ENCODE measurements at places on chromosomes 13 and 19.

DNA sequence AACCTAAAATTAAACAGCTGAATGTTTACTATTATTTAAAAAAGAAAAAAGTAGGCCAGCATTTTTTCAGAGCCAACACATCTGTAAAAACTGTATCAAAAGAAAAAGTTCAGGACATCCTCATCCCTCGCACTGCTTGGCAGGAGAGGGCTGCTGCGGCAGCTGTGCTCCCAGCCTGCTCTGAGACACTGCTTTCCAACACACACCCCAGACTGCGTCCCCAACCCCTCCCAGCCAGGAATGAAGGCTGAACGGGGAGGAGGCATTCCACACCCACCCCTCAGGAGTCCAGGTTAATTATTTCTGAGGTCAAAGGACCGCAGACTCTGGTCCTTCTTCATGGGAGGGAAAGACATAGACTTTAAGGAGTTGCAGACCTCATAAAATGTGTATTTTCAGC lies 43.1 kb downstream of the COL4A1 start:
- no peak for DNase-seq

DNA sequence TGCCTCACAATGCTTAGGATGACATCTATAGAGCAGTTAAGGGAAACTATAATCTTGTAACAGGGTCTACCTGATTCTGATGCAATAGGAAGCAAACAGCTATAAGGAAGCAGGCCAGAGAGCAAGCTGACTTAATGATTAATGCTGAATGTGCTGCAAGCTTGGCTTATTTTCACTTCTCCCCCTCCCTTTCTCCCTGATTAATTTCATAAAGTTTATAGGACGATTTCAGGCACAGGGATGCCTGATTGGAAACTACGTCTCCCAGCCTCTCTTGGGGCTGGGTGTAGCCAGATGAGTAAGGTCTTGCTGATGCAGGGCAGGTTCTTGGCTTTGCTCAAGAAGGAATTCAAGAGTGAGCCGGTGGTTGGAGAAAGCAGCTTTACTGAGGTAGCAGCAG lies 82.8 kb upstream of the MRI1 start:
- no peak for DNase-seq

DNA sequence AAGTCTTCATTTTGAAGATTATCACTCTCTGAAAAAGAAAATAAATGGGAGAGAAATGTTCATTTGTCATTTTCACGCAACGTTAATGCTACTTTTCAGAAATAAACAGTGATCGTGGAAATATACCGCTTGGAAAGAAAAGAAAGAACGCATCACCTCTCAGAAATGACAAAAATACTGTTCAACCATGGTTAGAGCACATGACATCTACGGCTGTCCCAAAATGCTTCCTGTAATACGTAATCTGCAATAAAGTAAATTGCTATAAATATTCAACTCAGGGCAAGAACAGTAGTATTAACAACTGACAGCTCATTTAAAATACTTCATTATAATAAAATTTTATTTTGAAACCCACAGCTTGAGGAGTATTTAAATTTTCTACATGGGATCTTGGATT lies 15.2 kb downstream of the LATS2 start:
- DNase-seq = no peak

DNA sequence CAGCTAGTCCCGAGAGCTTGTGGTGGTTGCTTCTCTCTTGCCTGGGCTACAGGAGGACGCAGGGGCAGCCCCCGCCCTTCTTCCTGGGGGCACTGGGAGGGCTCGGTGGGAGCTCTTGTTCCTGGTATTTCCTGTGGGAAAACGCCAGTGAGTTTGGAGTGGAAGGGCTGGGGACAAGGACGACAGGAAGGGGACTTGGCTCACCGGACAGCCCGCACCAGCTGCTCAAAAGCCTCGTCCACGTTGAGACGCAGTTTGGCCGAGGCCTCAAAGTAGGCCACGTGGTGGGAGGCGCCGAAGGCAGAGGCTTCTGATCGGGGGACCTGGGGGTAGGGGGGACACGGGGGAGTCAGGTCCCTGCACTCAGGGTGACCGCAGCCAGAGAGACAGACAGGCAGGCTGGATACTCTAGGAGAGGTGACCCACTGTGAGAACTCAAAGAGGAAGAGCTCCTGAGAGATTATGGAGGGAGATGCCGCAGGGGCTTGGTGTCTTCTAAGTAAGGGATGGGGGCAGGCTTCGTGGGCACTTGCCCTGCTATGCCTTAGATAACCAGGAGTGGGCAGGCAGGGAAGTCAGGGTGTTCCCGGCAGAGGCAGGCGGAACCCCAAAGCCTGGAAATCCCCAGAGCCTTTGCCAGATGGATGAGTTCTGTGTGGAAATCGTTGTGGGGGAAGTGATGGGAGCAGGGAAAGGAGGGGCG lies 4.3 kb downstream of the RRAS start:
- DNase-seq = no peak

- no peak for DNase-seq
Measured at GRCh38 chr13:79543883-79544282, 62.9 kb downstream of the NDFIP2 start.

DNA sequence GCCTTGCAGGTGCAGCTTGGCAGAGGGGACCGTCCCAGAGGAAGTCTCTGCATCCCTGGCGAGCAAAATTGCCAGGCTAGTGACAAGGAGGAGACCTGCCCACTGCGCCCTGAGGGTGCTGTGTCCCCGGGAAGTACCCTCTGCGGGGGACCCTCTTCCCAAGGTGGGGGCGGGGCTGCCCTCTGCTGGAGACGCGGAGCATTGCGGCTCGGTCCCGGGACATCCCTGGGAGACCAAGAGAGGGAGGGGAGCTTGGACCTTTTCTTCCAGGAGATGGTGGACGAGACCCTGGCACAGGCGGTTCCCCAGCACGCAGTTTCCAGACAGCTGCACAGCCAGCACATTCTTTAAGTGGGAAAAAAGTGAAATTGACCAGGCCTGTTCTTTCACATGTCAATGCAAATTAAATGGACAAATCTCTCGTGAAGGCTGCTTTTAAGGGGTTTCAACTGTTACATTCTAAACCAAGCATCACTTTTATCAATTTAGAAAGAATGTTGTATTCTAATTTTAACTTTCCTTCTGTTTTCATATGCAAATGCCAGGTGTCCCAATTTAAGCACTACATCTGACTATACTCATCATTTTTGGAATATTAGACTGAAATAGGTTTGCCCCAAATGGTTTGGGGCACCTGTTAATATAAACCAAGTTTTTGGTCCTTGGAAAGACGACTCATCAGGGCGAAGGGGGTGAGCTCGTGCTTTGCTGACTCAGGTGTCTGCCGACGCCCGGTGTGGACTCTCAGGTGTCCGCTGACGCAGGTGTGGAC lies 60.7 kb downstream of the MCF2L start:
- peak; percentile 72 for DNase-seq

DNA sequence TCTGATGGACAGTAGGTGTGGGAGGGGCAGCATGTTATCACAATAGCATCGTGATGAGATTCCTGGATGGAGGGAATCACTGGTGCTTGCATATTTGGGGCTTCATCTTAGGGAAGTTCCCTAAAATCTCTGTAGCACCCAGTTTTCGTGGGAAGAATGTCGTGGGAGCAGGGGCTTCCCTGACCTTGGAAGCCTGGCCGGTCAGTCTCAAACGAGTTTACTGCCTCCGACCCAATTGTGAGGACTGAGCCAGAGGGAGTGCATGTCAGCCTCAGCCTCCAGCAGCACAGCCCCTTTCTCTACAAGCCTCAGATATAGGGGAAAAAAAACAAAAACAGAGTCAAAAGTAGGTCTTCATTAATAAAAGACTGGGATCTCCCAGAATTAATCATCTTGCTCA lies 32.2 kb downstream of the COL4A2 start:
- no peak for DNase-seq

- no peak for DNase-seq
Measured at GRCh38 chr19:54506079-54506478, 3.4 kb downstream of the LAIR2 start.

GRCh38 chr19:48962029-48962848 lies 2.9 kb upstream of the FTL start:
- no peak for DNase-seq

- DNase-seq = peak; percentile 77
Measured at GRCh38 chr19:3665681-3666544, 34.4 kb downstream of the PIP5K1C start.

DNA sequence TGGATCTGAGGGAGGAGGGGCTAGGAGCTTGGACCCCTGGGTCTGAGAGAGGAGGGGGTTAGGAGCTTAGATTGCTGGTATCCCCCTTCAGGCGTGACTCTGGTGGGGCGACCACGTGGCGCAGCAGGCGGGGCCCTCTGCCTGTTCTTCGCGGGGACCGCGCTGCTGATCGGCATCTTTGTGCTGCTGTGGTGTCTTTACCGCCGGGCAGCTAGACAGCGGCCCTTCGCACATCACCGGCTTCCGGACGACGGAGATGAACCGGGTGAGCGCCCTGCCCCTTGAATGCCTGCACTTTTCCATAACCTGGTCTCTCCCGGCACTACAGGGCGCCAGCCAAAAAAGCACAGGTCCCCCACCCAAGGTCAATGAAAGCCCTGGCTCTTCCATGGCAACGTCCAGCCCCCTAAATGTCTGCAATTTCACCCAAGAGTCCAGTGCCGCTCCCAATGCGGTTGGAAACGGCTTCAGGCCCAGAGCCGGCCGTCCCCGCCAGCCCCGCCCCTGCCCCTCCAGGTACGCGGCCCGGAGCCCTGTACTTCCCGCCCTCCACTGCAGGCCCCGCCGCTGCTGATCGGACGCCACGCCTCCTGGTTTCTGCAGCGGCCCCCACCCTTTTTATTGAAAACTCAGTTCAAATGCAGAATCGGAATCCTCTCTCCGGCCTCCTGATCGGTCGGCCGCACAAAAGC lies 2.8 kb downstream of the GFY start:
- no peak for DNase-seq

DNA sequence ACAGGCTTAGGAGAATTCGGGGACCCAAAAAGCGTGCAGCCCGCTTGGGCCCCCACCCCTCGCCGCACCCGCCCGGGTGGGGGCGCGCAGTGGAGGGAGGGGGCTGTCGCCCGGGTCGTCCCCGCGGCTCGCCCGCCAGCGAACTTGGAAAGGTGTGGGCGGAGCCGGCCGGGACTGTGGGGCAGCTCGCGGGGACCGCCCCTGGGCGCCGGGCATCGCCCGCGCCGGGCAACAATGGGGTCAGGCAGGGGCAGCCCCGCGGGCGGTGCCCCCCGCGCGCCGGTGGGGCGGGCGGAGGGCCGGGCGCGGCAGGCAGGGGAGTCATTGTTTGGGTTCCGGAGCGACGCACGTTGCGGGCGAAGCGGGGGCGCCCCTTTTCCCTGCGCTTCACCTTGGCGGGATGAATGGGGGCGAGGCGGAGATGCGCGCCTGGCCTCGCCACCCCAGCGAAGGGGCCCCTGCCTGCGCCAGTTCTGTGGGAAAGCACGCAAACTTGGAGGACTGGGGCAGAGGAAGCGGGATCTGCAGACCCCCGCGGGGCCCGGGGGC lies 647 bp upstream of the KLF12 start:
- no peak for DNase-seq

DNA sequence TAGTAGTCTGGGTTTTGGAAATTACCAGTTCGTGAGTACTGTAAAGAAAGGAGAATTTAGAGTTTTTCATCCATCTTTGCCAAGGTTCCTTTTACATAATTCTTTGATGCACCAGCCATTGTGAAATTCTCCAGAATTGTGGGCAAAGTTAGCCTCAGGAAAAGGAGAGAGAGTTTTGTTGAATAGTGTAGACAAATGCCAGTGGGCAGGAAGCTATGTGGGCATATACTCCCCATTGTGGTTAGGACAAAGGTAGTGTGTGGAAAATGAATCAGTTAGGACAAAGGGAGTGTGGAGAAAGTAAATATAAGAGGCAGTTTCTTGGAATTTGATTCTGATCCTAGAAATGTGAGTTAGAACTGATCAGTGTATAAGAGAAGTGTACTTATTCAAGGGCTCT lies 67.9 kb downstream of the PCCA start:
- no peak for DNase-seq

- no peak for DNase-seq
Measured at GRCh38 chr19:46413262-46414031, at the start of gene CCDC8. CCDC8 (minus strand) TSS chr19:46413564; CDS start chr19:46412810, 754 bp downstream.

- no peak for DNase-seq
Measured at GRCh38 chr19:19587771-19588170, 30.7 kb downstream of the PBX4 start.

DNA sequence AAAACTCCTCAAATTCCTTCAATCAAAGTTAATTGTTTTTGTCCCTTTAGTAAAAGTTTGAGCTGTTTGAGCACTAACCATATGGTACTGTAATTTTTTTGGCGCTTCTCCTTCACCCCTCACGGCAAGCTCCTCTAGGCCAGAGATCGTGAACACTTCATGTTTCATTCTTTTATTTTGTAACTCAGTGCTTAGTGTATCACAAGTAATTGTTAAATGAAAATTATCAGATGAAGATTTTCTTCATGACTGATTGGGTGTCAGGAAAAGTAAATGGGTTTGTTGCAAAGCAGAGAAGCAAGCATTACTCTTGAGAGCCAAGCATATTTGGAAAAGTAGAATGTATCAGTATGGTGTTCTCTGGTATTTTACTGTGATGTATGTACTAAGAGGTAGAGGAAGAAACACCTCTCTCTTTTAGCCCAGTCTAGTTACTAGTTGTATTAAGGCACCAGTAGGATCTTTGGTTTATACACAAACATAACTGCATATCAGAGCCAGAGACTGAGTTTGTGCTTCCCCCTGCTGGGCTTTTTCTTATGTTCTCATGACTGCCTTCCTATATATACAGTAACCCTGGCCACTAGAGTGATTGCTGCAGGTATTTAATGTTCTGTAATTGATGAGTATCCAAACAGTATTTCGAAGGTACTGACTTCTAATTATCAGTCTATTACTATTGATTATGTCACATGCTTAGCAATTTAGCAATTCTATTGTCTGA lies 202.3 kb upstream of the KLHL1 start:
- DNase-seq = no peak

GRCh38 chr19:54233941-54234340 lies 8.6 kb downstream of the LILRA6 start:
- no peak for DNase-seq

DNA sequence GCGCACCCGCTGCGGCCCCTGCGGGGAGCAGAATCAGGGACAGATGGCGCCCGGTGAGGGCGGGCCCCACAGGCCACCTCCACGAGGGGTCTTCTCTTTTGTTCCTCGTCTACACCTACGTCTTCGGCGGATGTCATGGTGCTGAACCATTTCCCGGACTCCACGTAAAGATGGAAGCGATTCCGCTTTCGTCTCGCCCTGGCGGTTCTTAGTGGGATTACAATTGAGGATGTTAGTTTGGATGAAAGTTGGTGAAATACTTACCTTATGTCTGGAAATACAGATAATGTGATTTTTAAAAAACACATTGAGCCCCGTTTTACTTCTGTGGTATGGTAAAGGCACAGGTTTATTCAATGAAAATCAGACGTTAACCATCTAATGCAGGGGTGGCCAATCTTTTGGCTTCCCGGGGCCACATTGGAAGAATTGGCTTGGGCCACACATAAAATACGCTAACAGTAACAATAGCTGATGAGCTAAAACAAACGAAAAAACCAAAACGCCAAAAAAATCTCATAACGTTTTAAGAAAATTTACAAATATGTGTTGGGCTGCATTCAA lies 1.4 kb upstream of the ZMYM5 start:
- no peak for DNase-seq

DNA sequence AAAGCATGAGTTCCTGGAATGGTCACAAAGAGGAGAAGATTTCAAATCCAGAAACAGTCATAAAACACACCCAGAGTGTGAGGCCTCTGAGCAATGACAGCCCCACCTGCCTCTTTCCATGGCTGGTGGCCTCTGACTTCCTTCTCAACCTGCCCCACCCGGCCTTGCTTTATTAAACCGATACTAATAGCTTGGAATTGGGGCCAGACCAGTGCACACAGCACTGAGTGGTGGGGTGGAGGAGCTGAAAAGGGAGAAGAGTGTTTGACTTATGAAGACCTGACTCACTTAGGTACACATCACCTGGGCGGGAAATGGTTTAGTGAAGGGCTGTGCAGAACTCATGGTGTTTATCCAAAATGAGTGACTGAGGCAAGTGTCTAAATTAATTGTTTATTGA lies 20.7 kb upstream of the CEACAM6 start:
- no peak for DNase-seq

Measured in D721Med (cell line).